HS-5 (cell line): ENCODE measurements at places on chromosomes 13 and 19.

GRCh38 chr19:56253737-56254136, 18.8 kb upstream of the EDDM13 start:
- peak; percentile 28 for DNase-seq

DNA sequence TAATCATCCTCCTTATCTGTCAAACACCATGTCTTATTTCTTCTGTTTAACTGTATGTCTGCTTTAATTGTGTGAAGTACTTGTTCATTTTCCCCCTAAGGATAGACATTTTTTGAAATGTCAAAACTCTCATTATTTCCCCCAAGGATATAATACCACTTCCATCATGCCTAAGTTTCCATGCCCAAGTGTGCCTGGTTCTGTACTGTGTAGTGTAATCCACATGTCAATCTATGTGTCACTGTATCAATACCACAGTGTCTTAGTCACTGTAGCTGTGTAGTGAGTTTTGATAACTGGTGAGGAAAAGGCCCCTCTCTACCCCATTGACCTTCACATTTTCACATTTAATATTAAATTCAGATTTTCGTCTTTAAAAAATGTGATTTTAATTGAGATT, 1265.5 kb downstream of the PCDH9 start:
- no peak for DNase-seq

DNA sequence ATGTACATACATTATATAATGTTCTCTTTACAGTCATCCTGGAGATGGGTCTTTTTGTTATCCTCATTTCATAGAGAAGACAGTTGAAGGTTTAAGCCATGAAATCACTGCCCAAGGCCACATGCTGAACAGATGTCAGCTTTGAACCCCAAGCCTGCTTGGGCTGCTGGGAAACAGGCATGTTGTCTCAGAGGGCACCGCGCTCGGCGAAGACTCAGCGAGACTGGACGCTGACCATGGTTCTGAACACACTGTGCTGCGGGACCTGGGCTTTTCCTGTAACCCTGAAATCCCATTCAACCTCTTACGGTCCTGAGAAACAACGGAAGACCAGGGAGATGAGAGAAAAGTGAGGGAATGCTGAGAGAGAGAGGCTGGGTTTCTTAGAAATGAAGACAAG, 27.3 kb downstream of the LRFN3 start:
- no peak for DNase-seq

DNA sequence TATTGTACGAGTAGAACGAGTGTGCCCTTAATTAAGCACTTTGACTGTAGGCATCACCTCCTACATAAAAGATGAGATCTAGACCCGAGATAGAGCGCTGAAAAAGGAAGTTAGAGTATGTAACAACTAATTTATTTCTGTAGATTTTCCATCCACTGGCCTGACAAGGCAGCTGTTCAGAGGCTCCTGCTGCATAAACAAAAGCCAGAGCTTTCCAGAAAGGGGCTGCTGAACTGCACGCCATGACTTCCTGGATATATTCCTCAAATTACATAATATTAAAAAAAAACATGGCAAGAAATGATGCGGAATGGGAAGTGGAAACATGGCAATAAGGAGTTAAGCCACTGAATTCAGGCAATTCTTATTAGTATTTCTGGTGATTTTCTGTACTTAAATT, 89.7 kb downstream of the AKAP11 start:
- DNase-seq: no peak

DNA sequence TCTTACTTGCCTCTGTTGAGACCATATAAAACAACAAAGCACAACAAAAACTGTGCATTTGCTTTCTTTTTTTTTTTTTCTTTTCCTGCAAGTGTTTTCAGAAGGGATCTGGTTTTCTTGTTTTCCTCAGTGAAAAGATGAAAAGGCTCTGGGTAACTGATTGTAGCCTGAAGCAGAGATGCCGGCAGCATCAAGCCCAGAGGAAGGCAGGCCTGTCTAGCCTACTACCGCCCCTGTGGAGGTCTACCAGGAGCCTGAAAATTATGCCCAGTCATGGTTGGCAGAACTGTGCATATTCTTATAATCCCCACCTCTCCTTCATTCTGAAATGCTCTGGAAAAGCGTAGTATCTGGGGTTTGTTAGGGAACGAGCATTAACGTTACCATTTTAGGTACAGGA, 32.6 kb upstream of the MEDAG start:
- no peak for DNase-seq

GRCh38 chr13:24625331-24625731, 54.9 kb upstream of the ATP12A start:
- DNase-seq: no peak
